ENCODE measurements at places on chromosomes 11 and 22. TPM values are rescaled to one million over a fixed set of nuclear protein-coding genes. Genes with fewer than 3 reads are reported as not detected.

DNA sequence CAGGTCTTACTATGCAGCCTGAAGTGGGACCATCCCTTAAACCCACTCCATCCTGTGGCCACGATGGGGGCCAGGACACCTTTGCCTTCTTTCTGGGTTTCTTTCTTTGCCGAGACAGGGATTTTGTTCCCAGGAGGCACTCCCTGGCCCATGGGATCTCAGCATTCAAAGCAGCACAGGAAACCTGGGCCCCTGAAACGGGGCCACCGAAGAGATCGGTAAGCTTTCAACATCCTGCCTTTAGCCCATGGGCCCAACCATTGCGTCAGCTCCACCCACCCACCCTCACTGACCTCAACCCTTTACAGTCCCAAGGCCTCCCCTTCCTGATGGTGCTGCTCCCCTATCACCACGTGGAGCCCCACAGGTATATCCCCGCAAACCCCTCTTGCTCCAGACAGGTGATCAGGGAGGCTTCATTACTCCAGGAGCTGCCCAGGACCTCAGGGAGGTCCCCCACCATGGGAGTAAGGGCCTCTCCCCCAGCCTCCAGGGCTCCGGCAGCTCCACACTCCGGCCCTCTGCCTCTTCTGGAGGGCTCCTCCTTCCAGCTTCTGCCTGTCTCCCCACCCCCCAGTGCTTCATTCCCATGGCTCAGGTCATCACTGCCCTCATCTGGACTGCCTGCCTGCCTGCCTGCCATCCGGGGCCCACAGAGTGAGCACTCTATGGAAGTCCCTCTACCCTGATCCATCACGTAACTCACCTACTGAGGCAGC, 42.0 kb upstream of the TUB start:
- no peak for DNase-seq

The INSC gene
- total RNA-seq, result 0.96 TPM

The VPS11 gene
- 24.2 TPM for total RNA-seq

GRCh38 chr11:36509201-36509639, 852 bp downstream of the TRAF6 start:
- DNase-seq, result peak; percentile 12

- DNase-seq, result no peak
Observed at GRCh38 chr11:85377901-85378300, 249.2 kb downstream of the DLG2 start.

- no peak for DNase-seq
Observed at GRCh38 chr11:43537833-43538615, 142.5 kb upstream of the HSD17B12 start.

- no peak for DNase-seq
Observed at GRCh38 chr11:44450295-44450932, 115.0 kb upstream of the CD82 start.

The RTN4R gene
- total RNA-seq, result 1.5 TPM

- DNase-seq, result no peak
Observed at GRCh38 chr11:99630629-99631028, 609.9 kb downstream of the CNTN5 start.

- no peak for DNase-seq
Observed at GRCh38 chr22:29012101-29012433, 49.6 kb downstream of the C22orf31 start.

- no peak for DNase-seq
Observed at GRCh38 chr11:103624708-103625623, 411.5 kb upstream of the DDI1 start.

- DNase-seq, result peak; percentile 28
Observed at GRCh38 chr11:120248551-120249278, 8.8 kb downstream of the POU2F3 start.

GRCh38 chr22:49272546-49273125, 555.0 kb downstream of the BRD1 start:
- no peak for DNase-seq

The LRRC4C gene
- not detected for total RNA-seq

The GAS2 gene
- total RNA-seq, result 2.5 TPM

The ASPHD2 gene
- 18.1 TPM for total RNA-seq

Measured in activated T-cell treated with anti-CD3 and anti-CD28 coated beads, Interleukin-2, amount 50 U/mL, for 72 hours (primary cell).